ENCODE measurements at places on chromosomes 2 and 18. TPM values are rescaled to one million over a fixed set of nuclear protein-coding genes. Genes with fewer than 3 reads are reported as not detected.

The TEX44 gene
- not detected for total RNA-seq

The ATP6V1C2 gene
- not detected for total RNA-seq

The SRD5A2 gene
- total RNA-seq, result not detected

The RPRM gene
- total RNA-seq, result not detected

The ALPI gene
- total RNA-seq, result not detected

The GALM gene
- 57.4 TPM for total RNA-seq

The AFTPH gene
- 39.6 TPM for total RNA-seq

Data from activated CD4-positive, alpha-beta T cell treated with anti-CD3 and anti-CD28 coated beads, Interleukin-2, amount 10 ng/mL, durations not matched to agents 24 days and 14 days (primary cell).